ENCODE measurements at places on chromosomes 7 and 10. TPM values are rescaled to one million over a fixed set of nuclear protein-coding genes. Genes with fewer than 3 reads are reported as not detected.
A peak's percentile ranks its signal among the peaks of the same experiment; 100 is the strongest.

Gene VSTM4
- total RNA-seq: 9.5 TPM

Gene EIF5AL1
- 0.65 TPM for total RNA-seq

Gene FEZF1
- not detected for total RNA-seq

DNA sequence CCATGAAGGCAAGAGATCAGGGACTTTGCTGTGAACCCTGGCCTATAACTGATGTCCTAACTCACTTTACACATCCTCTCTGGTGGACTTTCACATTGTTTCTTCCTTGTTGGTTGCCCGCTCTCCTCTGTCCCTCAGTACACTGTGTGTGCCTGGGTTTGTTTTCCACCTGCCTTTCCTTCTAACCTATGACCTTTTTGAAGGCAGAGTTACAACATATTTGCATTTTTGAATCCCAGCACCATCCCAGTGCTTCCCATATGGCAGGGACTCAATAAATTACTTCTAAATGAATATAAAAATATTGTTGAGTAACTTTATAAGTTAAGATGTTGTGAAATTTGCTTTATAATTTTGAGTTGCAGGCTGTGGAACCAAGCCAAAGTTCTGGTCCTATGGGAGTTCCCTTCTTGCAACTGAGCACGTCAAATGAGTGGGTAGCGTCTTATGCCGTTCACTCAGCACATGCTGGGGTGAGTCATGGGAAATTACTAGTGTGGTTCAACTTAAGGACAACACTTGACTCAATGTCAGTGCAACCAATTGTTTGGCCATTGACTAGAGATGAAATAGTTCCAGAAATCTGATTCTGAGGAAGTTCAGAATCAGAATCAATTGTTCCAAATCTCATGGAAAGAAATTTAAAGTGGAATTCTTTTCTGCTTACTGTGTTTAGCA is 250.9 kb downstream of the TWIST1 start:
- DNase-seq: peak; percentile 100

DNA sequence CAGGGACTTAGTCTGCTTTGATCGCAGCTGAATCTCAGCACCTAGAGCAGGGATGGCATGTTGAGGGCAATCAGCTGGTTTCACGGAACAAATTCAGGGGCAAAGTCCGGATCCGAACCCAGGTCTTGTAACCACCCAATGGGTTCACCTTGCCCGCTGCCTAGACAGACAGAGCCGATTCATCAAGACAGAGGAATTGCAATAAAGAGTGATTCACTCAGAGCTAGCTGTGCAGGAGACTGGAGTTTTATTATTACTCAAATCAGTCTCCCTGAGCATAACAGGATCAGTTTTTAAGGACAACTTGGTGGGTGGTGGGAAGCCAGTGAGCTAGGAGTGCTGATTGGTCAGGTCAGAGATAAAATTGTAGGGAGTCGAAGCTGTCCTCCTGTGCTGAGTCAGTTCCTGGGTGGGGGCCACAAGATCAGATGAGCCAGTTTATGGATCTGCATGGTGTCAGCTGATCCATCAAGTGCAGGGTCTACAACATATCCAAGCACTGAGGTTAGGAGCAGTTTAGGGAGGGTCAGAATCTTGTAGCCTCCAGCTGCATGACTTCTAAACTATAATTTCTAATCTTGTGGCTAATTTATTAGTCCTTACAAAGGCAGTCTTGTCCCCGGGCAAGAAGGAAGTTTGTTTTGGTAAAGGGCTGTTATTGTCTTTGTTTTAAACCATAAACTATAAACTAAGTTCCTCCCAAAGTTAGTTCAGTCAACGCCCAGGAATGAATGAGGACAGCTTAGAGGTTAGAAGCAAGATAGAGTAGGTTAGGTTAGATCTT is 43.5 kb upstream of the CHST3 start:
- peak; percentile 68 for DNase-seq

Gene SFRP4
- 0.13 TPM for total RNA-seq

Gene PRKG1
- 21.8 TPM for total RNA-seq

- no peak for DNase-seq
Measured at GRCh38 chr10:118500477-118501104, 94.9 kb downstream of the PRLHR start.
